ENCODE measurements at places on chromosomes 6 and 20.

DNA sequence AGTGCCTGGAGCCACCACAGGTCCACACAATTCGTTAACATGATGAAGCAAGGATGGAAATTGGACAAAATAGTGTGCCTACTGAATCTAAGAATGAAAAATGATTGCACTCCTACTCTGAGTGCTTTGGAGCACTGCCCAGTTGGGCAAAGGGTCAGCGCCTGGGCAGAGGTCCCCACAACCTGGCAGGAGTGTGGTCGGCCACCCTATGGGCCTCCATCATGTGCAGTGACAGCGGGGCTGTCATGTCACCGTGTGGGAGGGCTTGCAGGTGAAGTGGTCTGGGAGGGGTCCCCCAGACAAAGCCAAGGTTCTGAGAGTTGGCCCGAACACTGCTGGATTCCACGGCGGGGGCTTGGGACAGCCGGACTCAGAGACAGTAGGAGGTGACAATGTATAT, 36.2 kb upstream of the CD93 start:
- DNase-seq = no peak

GRCh38 chr20:38437796-38438195, 2.7 kb upstream of the SNHG17 start:
- no peak for DNase-seq

- peak; percentile 75 for DNase-seq
These were observed at the start of gene SERPINB6 for GRCh38 chr6:2971420-2972218. TSS of gene SERPINB6 (minus strand) at chr6:2971567. CDS start at chr6:2959332, 12,235 bp downstream.

DNA sequence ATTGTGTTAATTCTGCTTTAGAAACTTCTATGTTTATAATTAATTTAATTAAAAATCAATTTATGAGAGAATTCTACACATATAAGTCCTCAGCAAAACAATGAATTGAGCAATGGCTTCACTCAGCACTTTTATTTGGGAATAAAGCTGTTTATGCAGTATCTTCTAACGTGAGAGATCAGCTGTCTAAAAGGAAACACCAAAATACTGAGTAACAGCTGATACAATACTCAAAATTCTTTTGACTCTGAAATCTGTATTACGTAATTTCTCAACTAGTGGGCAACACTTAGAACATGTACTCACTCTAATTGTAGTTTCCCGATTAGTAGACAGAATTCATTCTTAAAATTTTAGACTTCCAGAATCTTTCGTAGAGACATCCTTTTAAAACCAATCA, 49.8 kb downstream of the MAP3K7 start:
- peak; percentile 27 for DNase-seq
